ENCODE measurements at places on chromosomes 5 and 9.

GRCh38 chr5:132180134-132180745 is 47.4 kb downstream of the P4HA2 start:
- peak; percentile 31 for DNase-seq

DNA sequence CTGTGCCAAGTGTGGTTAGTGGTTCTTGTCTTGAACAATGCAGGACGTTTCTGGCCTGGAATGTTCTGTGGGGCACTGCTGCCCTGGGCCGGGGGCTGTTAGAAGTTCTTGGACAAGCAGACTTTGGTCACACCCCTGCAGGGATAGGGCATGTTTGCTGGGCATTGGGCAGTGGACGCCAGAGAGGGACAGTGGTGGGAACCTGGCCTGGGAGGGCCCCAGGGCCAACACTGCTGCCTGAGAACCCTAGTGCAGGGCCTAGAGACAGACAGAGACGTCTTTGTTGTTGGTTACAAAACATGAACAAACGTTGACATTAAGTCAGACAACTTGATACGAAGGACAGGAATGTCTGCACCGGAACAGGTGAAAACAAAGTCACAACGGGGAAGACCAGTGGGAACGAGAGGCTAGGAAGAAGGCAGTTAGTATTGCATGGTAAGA is 57.0 kb downstream of the WNK2 start:
- no peak for DNase-seq

GRCh38 chr5:41878643-41879478 is 8.6 kb upstream of the OXCT1 start:
- DNase-seq: no peak

DNA sequence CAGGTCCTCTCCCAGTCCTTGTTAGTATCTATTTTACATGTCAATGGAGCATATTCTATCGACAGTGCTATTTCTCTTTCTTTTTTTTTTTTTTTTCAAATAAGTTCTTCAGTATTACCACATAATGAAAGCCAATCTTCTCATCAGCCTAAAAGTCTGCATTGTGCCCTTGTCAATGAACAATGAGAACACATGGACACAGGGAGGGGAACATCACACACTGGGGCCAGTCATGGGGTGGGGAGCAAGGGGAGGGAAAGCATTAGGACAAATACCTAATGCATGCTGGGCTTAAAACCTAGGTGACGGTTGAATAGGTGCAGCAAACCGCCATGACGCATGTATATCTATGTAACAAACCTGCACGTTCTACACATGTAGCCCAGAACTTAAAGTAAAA is 47.7 kb upstream of the TEX48 start:
- no peak for DNase-seq

DNA sequence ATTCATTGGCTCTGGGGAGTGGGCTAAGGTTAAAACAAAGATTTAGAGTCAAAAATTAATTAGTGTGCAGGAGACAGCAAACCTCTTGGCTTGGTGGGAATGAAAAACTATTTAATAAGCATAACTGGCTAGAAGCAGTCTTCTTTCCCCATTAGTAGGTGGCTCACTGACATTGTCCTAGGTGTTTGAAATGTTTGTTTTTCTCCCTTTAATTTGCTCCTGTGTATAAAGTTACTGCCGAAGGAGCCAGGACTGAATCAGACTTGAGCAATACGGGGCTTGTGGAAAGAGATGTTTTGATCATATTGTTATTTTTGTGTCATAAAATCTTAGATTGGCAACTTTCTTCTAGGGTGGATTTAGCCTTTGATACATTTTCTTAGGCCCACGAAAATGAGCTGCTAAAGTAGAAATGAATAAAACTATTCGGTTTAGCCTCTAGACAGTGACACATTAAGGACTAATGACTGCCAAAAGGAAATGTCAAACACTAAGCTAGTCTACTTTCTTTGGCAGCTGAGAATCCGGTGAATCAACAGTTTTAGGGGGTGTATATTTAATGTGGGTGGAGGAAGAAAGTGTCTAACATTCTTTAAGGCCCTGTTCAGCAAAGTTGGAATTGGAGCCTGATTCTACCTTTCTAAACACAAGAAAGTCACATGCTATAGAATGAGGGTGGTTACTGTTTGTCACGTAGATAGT is 30.2 kb downstream of the LRRTM2 start:
- peak; percentile 15 for DNase-seq

DNA sequence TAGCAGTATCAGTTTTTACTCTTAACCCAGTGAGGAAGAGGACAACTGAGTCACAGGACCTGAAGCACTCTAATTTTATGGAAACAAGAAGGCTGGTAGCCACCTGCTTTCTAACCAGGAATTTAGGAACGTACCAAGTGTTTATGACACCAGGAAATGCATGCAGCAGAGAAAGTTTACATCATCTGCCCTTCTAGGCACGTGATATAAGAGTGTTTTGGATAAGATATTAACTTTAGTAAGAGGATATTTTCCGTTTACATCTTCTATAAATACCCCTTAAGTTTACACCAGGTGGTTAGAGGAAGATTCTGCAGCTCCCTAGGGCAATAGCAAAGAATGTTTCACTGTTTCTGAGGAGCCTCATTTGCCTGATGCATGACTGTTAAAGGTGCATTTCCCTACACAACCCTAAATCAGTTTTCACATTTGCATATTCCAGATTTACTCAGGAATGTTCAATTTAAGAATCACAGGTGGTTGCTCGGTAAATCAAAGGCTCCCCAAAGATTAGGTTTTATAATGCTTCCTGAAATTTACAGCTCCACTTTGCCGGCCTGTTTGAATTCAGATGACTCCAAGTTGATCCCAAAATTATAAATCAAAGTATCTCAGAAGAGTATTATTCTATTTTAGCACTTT is 1.8 kb downstream of the TSC1 start:
- no peak for DNase-seq

DNA sequence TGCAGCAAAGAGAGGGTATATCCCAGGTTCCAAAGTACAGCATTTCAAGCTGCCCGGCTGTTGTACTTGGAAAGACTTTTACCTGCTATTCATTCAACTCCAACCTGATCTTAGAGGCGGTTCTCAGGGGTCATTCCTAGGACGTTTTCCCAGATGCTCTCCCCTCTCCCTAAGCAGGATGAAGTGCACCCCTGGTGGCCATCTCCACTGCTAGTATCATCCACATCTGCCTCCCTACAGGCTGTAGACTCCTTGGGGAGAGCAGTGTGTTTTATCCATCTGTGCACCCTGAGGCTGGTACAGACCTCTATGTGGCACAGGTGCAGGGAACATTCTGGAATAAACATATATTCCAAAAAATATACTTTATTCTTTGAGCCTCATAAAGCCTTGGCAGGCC is 56.8 kb downstream of the PTPN3 start:
- no peak for DNase-seq

DNA sequence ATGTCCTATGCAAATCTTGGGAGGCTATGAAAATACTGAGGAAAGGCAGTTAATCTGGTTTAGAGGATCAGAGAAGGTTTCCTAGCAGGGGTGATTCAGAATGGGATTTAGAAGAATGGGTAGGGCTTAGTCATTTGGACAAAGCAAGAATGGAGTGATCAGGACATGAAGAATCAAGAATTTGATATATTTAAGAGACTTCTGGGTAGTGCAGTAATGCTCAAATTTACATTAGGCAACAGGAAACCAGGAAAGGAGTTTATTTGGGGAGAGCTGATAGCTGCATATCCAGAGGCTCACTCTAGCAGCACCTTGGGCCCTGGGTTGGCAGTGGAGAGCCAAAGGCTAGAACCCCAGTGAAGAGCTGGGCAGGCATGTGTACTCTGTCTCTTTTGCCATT is 78.9 kb upstream of the PAPPA start:
- no peak for DNase-seq

- no peak for DNase-seq
Measured at GRCh38 chr5:27080147-27080546, 41.8 kb upstream of the CDH9 start.

- no peak for DNase-seq
Measured at GRCh38 chr9:38091310-38092199, 22.5 kb upstream of the SHB start.

DNA sequence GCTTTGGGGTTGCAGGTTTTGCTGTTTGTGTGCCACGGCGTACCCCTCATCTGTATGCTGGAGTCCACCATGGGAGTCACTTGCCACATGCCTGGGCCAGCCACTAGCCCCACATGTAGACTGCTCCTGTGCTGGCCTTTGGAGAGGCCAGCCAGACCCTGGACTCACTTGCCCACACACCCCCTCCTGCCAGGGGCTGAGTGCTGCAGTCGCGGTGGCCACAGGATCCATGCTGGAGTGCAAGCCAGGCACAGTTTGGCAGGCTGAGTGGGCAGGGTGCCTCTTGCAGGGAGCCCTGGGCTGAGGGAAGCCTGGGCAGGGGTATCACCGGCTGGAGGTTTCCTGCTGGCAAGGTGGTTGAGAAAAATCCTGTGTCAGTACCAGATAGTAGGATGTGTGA is 25.6 kb upstream of the GCNT1 start:
- no peak for DNase-seq

DNA sequence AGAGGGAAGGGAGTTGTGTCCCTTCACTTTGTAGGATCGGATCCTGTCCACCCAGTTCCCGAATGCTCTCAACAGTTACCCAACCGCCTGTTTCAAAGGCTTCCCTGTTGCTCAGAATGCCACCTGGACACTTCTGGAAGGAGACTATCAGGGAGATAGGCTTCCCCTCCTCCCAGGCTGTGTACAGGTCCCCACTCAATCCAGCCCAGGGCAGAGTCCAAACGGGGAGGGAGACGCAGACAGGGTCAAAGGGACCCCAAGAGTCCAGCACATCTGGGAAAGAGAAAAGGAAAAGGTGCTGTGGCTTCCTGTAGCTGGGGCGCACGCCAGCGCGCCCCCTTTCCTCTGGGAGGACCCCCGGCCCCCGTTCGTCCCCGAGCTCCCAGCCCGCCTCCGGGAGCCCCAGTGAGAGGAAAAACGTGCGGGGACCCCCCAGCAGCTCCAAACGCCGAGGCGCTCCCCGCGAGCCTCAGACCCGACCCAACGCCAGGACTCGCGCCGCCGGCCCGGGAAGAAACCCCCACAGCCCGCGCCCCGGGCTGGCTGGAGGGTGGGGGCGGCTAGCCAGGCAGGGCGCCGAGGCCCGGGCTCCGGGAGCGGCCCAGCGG is 640 bp downstream of the SURF4 start:
- DNase-seq: no peak

DNA sequence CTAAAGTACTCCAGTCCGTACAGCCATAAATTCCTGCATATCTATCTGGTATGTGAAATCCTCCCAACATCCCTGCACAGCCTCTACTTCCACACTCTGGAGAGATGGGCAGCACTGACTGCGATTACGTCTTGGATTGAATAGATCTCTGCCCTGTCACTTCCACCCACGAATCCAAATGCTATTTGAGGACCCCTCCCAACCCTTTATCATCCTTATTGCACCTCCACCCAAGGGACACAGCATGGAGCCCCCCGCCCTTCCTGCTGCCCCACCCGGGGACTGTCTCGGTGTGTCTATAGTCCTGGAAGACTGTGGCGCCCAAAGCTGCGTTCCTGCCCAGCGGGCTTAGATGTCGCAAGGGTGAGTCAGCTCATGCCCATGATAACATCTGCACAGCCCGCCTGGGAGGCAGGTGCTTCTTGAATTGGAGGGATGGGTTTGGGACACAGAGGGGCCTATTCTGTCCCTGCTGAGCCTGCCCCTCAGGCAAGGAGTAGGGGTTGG is 105.7 kb upstream of the HAND1 start:
- no peak for DNase-seq

GRCh38 chr5:16759147-16759773 is 142.5 kb upstream of the RETREG1 start:
- DNase-seq: no peak

GRCh38 chr9:88747768-88748167 is 212.8 kb downstream of the NXNL2 start:
- peak; percentile 70 for DNase-seq

GRCh38 chr5:122112063-122112462 is 17.3 kb upstream of the ZNF474 start:
- DNase-seq: no peak

DNA sequence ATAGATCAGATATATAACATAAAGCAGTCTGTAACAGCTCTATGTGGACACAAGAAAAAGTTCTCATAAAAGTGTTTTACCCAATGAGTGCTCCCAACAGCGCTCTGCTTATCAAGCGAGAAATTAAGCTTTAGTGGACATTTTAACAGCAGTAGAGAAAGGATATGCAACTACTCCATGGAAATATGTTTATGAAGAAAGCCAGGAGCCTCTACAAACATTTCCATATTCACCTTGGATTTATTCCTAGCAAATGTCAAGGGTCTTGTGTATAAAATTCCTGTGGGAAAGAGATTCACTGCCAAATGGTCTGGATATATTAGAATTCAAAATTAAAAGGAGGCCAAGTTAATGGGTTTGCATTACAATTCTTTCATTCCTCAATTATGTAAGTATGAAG is 66.5 kb downstream of the DTWD2 start:
- DNase-seq: no peak

DNA sequence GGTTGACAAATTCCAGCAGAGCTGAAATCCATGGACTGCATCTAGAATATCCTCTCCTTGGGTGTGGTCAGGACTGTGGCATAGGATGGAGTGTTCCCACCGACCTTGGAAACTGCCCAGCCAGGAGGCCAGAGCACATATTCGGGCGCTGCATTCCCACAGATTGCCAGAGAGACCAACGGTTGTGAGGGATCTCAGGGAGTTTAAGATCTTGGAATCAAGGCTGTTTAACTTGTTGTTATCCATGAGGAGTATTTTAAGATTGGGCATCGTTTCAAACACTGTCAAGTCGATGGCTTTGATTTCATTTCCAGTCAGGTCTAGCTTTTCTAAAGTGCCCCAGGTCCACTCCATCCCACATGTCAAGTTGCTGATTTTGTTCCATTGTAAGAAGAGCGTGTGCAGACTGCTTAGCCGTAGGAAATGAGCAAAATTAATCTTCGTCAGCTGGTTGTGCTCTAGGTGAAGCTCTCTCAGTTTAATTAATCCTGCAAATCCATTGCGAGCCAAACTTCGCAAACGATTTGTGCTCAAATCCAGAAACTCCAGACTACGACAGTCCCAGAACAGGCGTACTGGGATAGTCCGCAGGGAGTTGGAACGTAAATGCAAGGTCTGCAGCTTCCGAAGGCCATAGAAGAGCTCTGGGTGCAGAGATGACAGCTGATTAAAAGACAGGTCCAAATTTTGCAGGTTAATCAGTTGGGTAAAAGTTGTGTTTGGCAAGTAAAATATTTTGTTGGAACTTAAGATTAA is 1.5 kb downstream of the LRRTM2 start:
- no peak for DNase-seq

- DNase-seq: no peak
Measured at GRCh38 chr9:108439947-108440346, 415.8 kb downstream of the ACTL7B start.
